ENCODE measurements at places on chromosomes 12 and 14.

DNA sequence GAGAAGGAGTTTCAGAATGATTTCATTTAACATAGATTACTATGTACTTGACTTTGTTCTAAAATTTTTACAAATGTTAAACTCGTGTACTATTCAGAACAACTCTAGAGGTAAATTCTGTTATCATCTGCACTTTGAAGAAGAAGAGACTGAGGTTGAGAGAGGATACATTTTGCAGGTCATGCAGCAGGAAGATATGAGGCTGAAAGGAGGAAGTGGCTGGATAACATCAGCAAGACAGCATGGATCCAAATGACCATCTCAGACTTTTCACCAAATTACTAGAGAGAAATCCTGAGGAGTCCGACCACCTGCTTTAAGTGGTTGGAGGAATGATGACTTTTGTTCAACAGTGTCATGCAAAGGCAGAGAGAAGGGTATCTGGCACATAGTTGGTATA lies 84.9 kb downstream of the ASCL4 start:
- DNase-seq = no peak

- no peak for DNase-seq
Observed at GRCh38 chr14:56127156-56127555, 8.9 kb downstream of the PELI2 start.

DNA sequence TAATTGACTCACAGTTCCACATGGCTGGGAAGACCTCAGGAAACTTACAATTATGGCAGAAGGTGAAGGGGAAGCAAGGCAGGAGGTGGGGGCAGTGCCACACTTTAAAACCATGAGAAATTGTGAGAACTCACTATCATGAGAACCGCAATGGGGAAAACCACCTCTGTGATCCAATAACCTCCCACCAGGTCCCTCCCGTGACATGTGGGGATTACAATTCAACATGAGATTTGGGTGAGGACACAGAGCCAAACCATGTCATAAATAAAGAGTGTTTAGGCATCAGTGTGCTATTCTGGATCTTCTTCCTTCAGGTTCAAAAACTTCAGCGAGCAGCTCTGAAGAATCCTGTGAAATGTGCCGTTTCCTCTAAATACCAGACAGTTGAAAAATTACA lies 9.7 kb downstream of the DDX47 start:
- no peak for DNase-seq

DNA sequence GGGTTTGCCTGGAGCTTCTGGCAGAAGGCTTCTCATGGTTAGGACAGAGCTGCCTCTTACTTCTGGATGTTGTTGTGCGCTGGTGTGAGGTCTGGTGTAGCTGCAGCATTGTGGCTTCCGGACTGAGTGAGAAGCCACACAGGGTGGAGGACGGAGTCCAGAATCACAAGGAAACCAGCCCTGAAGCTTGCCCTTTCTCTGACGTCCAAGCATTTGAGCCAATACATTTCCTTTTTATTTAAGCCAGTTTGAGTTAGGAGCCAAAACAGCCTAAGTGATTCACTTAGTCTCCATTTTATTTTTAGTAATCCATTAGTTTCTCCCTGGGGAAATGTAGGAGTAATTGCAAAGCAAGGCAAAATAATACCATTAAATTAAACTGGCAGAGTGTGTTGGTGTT lies 402.4 kb upstream of the RGS6 start:
- no peak for DNase-seq

DNA sequence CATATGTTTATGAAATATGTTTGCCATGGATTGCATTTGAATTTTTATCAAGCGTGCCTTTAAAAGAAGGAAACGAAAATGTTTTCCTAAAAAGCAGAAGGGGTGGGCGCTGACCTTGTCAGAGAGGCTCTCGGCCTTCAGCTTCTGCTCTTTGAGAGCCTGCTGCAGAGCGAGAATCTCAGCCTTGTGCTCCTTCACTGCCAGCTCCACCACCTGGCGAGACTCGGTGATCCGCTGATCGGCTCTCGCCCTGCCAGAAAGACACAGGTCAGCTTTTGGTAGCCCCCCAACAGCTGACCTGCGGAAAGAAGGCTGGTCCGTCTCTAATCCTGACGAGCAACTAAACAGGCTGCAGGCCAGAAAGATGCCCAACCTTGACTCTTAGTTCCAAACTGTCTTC lies 62.4 kb downstream of the PRKAB1 start:
- no peak for DNase-seq

DNA sequence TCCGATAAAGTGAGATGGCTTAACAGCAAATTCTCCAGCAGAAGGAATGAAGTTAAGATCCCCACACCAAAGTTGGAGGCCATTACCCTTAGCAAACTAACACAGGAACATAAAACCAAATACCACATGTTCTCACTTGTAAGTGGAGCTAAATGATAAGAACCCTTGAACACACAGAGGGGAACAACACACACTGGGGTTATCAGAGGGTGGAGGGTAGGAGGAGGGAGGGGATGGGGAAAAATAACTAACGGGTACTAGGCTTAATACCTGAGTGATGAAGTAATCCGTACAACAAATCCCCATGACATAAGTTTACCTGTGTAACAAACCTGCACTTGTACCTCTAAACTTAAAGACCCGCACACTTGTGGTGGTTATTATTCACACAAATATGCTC lies 240.4 kb upstream of the NAV3 start:
- DNase-seq = no peak

- no peak for DNase-seq
Observed at GRCh38 chr14:88281447-88281846, 41.6 kb downstream of the KCNK10 start.

- DNase-seq = no peak
Observed at GRCh38 chr14:102221026-102221425, 81.3 kb downstream of the WDR20 start.

GRCh38 chr12:48940181-48940580 lies 14.9 kb upstream of the FKBP11 start:
- no peak for DNase-seq

All from RCC 7860 (cell line).